Left ventricle myocardium superior (tissue), 1 donor: ENCODE measurements at places on chromosomes 11 and 22. TPM values are rescaled to one million over a fixed set of nuclear protein-coding genes. Genes with fewer than 3 reads are reported as not detected.

The SYNGR1 gene
- total RNA-seq = 41.3 TPM

The PTPN5 gene
- 1.2 TPM for total RNA-seq

GRCh38 chr11:119860561-119861094, 131.6 kb upstream of the NECTIN1 start:
- no peak for DNase-seq

DNA sequence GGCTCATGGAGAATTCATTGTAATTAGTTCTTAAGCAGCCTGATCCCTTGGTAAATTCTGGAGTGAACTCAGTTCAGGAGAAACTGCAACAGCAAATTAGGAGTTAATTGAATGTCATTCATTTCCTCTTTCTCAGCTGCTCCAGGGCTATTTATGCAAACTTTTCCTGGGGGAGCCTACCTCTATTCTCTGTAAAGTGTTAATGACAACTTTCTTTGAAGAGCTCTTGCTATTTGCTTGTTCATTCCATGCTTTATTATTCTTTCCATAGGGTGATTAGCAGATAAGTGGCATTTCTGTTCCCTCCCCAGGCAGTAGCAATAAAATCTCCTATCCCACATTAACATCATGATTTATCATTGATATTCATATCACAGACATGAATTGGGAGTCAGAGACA, 267.6 kb upstream of the DDI1 start:
- no peak for DNase-seq

GRCh38 chr22:38230108-38230825, 28.5 kb downstream of the MAFF start:
- DNase-seq = peak; percentile 71

GRCh38 chr11:113723787-113724186, 17.7 kb upstream of the TMPRSS5 start:
- no peak for DNase-seq

DNA sequence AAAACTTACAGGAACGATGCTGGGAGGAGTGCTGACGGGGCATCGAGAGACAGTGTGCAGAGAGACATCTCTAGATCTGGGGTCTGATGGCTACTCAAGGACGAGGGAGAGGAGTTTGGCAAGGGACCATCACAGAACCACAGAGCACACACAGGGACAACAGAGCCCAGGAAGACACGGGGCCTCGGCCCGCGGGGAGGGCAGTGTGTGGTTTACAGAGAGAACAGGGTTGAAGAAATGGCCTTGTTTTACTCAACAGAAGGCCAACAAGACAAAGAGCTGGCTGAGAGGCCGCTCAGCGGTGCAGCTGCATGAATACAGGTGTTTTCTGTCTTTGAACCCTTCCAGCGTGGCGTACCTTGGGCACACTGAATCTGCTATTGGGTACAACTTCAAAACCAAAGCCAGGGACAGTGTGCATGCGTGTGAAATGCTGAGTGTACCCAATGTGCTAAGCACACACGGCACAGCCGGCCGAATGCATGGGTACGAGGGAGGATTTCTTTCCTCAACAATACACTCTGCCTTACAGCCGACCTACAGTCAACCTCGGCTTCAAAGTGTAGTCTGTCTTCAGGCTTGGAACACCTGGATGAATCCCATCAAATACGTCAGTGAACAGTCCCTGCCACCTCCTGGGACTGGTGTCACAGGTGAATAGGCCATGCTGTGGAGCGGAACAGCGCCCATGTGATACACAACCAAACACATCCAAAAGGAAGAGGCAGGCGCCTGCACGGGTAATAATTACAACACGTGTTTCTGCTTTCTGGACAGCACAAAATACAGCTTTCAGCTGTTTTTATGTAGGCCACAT, 20.7 kb upstream of the BID start:
- DNase-seq = peak; percentile 25

DNA sequence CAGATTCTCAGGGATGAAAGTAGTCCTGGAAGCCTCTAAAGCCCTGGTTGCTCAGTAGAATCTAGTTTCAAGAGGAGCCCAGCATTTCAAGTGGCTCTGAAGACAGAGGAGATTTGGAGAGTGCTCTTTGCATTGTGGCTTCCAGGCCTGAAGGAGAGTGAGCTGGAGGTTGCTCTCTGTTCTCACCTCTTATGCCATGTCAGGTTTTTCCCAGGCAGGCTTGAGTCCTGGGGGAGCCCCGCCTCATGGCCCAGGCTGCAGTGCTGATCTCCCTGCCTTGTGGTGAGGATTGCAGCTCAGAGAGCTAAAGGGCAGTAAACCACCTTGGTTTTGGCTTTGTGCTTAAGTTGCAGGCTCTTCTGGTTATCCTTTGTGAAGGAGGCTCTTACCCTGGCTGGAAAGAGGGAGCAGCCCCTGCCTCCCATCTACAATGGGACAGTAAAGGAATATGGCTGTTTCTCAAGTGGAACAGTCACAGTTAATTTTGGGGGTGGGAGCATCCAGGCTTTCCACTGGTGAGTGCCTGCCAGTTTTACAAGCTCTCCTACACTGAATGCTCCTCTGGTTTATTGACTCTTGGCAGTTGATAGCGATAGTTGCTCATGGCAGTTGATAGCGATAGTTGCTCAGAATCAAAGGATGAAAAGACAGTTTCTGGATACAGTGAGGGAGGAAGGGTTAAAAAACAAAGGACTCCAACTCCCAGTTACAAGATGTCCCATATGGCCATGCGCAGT, 32.6 kb downstream of the RCOR2 start:
- DNase-seq = no peak
